RWPE2 (cell line): ENCODE measurements at places on chromosomes 7 and 10.
A peak's percentile ranks its signal among the peaks of the same experiment; 100 is the strongest.

GRCh38 chr10:24255115-24255880, 46.4 kb downstream of the KIAA1217 start:
- peak; percentile 78 for DNase-seq

- no peak for DNase-seq
Measured at GRCh38 chr10:119597405-119598186, 832 bp upstream of the TIAL1 start.

- DNase-seq = peak; percentile 79
Measured at GRCh38 chr10:110530131-110530831, 32.6 kb downstream of the DUSP5 start.

GRCh38 chr7:128530855-128531104, 54.2 kb downstream of the METTL2B start:
- DNase-seq = no peak

- no peak for DNase-seq
Measured at GRCh38 chr7:77368974-77369373, 47.2 kb downstream of the GSAP start.

- DNase-seq = no peak
Measured at GRCh38 chr10:25615926-25616325, 318.1 kb upstream of the MYO3A start.

GRCh38 chr10:43997330-43997729, 348.6 kb upstream of the ZNF32 start:
- DNase-seq = no peak
